ENCODE measurements at places on chromosomes 12 and 14.

DNA sequence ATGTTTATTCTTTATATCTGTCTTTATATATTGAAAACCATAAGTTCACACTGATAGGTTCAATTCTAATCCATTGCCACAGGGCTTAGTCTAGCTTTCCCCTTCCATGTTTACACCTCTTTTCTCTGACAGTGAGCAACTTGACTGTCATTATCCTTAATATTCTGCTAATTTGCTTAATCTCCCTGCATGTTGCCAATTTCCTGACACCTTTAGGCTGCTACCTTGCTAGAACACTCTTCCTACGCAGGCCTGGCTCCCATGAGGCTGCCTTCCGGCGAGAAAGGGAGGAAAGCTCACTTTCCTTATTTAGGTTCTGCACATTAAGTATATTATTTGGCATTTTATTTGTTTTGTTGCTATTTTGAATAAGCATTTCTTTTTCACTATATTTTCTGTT lies 12.8 kb upstream of the FRS2 start:
- DNase-seq, result no peak

DNA sequence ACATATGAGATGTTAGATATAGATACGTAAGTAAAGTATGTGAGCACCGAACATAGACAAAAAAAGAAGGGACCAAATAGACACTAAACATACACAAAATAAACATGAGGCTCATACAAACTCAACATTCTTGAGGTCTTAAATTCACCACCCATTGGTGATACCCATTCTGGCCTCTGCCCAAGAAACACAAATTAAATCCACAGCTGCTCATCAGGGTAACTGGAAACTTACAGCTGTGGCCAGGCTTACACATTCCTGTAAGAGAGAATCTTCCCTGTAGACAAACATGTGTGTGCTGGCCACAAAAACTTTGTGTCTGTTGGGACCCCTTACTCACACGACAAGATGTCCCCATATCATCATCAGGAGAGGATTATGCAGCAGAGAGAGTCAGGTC lies 22.4 kb downstream of the MAGOHB start:
- no peak for DNase-seq

DNA sequence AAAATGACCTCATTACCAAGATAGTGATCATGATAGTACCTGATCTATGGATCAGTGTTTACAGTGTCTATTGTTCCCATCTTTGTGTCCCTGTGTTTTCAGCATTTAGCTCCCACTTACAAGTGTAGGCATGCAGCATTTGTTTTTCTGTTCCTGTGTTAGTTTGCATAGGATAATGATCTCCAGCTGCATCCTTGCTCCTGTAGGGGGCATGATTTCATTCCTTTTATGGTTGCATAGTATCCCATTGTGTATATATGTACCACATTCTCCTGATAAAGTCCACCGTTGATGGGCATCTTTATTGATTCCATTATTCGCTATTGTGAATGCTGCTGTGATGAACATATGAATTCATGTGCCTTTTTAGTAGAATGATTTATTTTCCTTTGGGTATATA lies 215.4 kb upstream of the NAV3 start:
- no peak for DNase-seq

DNA sequence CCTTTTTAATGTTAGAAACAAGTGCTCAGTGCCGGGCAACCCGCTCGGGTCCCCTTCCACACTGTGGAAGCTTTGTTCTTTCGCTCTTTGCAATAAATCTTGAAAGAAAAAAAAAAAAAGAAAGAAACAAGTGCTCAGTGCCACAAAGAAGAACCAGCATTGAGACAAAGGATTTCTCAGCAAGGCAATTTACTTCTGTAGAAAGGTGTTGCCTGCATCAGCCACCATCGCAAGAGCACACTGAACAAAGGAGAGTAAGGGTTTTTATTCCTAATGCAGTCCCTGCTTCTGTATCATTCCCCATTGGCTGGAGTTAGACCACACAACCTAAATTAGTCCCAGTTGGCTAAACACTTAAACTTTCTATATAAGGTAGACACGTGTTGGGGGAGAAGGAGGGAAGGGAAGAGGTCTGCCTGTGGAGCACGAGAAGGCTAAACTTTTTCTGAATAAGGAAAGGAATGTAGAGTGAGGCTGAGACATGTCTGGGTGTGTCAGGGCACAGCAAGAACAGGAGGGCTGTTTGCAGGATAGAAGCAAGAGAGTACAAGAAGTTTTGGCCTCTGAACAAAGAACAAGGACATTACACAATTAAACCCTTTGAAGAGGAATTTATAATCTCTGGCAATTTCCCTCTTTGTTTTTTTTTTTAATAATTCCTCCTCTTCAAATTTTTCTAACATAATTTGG lies 21.4 kb downstream of the KLRF2 start:
- DNase-seq, result no peak

- no peak for DNase-seq
Measured at GRCh38 chr12:13154831-13155230, 41.7 kb upstream of the EMP1 start.

DNA sequence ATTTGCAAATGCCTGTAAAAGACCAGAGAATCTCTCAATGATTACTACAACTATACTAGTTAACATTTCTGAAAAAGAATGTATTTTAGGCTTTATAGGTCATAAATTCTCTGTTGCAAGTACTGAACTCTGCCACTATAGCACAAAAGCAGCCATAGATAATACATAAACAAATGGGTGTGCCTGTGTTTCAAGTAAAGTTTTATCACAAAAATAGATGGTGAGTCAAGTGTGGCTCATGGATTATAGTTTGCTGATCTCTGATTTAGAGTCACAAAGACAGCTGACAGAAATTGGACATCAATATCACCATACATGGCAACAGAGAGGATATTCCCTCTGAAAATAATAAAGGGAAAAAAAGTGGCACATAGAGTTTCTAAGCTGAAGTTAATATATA lies 68.1 kb downstream of the FSCB start:
- DNase-seq, result no peak

DNA sequence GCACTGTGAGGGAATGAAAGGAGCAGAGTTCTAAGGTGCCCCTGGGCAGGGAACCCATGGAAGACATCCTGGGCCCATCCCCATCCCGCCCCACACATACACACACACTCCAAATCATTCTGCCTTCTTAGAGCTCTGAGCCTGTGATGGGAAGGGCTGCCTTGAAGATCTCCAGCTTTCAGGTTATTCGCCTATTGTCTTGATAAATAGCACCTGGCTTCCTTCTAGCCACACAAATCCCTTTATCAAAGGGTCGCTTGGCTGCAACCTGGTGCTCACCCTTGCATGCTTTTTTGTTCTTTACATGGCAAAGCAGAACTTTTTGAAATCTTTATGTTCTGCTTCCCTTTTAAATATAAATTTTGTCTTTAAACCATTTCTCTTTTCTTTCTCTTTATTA lies 112.2 kb upstream of the TMTC1 start:
- DNase-seq, result no peak

Measured in suprapubic skin (tissue), 4 donors.